ENCODE measurements at places on chromosomes 2 and 18.

DNA sequence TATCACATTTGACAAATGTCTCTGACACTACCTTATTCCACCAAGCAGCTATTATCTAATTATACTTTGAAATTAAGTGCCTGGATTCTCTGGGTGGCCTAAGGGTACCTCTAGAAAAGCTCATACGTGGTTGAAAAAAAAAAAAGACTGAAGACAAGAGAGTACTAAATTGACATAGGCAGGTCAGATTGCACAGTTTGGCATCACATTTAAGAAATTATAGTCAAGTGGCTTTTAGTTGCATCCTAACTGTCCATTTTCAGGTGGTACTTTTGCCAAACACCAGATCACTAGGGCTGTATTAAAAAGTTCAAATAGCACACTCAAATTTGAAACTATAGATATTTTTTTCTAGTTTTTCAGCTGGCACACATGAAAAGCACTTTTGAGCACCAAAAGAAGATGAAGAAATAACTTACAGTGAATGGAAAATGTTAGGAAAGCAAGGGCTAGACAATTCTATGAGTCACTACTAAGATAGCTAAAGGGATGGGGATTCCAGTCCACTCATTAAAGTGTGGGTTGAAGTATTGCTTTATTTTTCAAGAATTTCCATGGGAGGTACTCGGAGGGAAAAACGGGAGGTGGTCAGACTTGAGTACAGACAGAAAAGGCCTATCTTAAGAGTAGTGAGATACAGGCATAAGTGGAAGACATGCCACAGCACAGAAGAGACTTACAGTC, 106.5 kb upstream of the COL5A2 start:
- DNase-seq, result no peak

- no peak for DNase-seq
Measured at GRCh38 chr18:8673256-8674209, 31.8 kb upstream of the MTCL1 start.

DNA sequence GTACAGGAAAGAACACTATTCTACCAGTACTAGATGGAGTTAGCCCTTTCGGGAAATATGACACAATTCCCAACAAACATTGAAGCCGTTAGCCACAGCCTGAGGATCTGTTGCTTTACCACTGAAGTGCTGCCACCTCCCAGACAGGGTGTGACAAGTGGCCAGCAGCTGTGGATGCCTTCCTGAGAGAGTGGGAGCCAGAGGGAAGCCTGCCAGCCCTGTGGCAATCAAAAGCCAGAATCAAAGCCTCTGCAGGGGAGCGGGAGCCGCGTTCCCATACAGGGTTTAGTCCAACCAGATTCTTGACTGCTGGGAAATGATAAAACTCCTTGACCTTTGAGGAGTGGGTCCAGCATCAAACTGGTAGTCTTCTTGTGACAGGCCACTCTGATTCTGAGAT, 38.0 kb downstream of the SLC4A1AP start:
- DNase-seq, result no peak

- no peak for DNase-seq
Measured at GRCh38 chr2:44777537-44777936, 164.0 kb upstream of the SIX3 start.

- no peak for DNase-seq
Measured at GRCh38 chr2:190583507-190584337, 49.2 kb upstream of the NEMP2 start.

GRCh38 chr2:32553829-32554432, 73.9 kb upstream of the TTC27 start:
- no peak for DNase-seq

GRCh38 chr2:106219813-106220212, 25.7 kb upstream of the UXS1 start:
- DNase-seq, result no peak

Data from effector memory CD4-positive, alpha-beta T cell (primary cell).